ENCODE measurements at places on chromosomes 7 and 10.

DNA sequence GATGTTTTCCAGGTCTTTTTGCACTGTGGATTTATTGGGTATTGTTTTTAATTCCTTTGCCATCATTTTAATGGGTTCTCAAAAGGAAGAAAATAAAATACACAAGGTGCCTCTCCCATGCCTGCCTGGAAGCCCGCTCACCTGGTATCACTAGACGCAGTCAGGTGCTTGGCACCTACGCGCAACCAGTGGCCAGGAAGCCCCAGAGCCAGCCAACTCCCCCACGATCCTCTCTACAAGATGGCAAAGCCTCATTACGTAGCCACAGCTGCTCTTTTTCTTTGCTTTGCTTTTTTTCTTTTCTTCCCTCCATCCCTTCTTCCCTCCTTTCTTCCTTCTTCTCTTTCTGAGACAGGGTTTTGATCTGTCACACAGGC, 34.3 kb downstream of the BAIAP2L1 start:
- DNase-seq: no peak

GRCh38 chr7:128792471-128793180, 858 bp downstream of the CCDC136 start:
- DNase-seq: no peak

DNA sequence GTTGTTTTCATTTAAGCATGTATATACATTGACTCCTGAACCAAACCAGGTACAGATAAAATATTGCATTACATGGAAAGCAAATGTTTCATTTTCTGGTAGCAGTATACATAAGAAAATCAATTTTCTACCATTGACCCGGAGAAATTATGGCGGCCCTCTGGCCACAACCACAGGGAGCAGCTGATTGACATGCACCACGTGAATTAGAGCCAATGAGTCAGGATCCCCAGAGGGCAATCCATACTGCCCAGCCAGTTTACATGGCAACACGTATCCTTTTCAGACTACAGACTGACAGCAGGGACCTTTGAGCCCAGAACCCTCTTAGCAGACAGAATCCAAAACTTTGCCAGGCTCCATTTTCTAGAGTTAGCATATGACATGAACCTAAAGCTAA, 272.2 kb upstream of the NEBL start:
- DNase-seq: no peak

DNA sequence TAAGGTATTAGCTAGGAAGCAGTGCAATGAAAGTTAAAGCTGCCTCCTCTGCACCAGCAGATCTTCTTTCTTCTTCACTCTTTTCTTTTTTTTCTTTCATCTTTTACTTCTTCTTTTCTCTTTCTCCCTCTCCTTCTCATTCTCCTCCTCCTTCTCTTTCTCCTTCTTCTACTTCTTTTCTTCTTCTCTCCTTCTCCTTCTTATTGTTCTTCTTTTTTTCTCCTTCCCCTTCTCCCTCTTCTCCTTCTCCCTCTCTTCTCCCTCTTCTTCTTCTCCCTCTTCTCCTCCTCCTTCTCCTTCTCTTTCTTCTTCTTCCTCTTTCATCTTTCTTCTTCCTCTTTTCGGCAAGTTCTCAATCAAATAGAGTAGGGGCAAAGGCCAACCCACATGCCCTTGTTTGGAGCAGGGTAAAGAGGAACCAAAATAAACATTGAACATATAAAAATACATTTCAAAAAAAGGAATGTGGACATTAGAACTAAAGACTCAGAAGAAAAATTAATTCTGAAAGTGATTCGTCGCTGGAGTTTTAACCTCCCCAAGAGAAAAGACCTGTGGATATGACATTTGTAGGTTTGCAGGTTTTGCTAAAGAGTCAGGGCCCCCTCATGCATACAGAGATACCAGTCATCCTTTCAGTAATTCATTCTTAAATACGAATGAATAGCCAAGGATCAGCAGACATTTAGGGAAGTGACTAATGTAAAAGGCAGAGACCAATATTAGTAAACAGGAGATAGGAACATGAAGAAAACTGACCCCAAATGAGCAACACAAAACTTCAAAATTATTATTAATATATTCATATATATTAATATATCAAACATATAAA, 93.0 kb upstream of the RSU1 start:
- DNase-seq: no peak

GRCh38 chr7:22364900-22365299, 7.9 kb upstream of the RAPGEF5 start:
- DNase-seq: no peak

DNA sequence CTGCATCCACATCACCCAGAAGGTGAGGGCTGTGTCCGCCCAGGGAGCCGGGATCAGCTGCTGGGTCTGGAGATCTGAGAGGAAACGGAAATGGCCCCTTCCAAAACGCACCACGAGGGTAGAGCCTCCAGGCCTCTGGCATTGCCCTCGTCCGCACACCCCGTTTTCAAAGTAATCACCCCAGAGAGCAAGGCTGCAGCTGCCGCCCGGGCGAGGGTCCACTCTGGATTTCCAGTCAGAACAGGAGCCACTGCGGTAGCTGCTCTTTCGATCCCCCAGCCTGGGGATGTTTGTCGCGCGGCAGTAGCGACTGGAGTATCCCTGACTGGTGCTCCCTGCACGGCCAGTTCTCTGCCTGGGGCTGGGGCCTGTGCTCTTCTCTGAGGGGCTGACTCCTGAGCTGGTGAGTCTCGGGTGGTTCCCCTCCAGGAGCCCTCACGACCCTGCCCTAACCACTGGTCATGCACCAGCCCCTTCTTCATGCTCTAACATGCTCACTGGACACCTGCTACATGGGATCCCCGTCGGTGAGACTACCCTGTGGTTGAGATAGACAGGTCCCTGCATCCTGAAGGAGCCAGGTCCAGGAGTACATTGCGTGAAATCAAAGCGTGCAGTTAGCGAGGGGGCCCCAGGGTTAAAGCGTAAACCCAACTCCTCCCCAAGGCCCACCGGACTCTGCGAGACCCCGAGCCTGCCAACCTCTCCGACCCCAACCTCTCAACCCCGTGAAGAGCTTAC, 99.2 kb downstream of the FOXL3 start:
- DNase-seq: no peak

DNA sequence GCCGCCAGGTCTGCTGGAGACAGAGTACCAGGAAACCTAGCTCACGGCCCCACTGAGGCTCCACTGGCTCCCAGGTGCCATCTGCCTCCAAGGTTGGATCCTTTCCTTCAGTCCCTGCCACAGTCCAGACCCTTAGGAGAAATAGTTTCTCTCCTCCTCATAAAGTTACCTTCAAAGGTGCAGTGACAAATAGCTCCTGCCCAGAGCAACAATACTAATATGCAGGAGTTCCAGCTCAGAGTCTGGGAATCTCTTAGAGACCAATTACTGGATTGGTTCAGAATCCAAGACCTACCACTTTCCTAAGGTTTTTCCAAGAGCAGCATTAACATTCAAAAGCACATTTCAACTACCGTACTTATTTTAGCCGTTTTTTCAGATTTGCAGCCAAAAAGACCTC, 41.0 kb upstream of the ADAM12 start:
- DNase-seq: no peak

DNA sequence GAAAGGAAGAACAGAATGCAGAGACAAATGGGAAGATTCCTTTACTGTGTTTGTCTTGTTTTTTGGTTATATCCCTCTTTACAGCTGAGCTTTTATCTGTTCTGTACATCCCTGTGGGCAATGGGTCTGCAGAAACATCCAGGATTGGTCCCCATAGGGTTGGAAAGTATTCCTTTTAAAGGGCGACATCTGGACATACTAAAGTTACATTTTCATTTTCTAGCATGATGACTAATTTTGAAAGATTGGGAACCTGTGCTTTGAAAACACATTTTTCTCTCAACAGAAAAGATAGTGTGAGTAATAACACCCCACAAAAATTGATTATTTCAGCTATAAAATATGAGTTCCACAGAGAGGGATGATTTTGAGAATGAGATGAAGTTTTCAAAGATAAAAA, 435.8 kb downstream of the GPAM start:
- DNase-seq: no peak

GRCh38 chr10:121450247-121450646, 148.0 kb downstream of the FGFR2 start:
- DNase-seq: no peak

DNA sequence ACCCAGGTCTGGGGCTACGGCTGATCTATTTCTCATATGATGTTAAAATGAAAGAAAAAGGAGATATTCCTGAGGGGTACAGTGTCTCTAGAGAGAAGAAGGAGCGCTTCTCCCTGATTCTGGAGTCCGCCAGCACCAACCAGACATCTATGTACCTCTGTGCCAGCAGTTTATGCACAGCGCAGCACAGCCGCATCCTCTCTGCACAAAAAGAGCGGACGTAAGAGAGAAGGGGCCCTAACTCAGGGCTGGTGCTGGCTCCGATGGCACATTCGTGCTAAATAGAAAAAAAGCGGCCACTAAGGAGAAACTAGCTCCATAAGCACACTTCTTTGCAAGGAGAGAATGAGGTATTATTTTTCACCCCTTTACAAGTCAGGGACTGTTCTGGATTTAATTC, 28.3 kb upstream of the PRSS1 start:
- DNase-seq: no peak

DNA sequence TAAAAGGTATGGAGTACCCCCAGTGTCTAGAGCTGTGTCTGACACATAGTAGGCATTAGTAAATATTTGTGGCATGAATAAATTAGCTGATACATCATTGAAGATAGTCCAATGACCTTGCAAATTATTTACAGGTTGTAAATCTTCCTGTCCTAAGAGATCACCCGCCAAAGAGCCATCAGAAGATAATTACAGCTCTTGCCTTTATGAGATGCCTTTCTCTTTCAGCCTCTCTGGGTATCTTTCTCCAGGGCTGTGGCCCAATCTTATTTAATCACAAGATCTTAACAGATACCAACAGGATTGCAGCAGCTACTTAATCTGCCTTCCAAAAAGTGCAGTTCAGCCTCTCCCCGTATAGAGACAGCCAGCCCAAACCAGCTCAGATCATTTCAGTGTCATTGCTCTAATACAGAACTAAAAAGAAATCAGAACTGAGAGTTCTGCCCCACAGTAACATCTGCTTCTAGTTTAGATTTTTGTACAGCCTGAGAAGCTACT, 41.5 kb downstream of the MYOF start:
- no peak for DNase-seq

DNA sequence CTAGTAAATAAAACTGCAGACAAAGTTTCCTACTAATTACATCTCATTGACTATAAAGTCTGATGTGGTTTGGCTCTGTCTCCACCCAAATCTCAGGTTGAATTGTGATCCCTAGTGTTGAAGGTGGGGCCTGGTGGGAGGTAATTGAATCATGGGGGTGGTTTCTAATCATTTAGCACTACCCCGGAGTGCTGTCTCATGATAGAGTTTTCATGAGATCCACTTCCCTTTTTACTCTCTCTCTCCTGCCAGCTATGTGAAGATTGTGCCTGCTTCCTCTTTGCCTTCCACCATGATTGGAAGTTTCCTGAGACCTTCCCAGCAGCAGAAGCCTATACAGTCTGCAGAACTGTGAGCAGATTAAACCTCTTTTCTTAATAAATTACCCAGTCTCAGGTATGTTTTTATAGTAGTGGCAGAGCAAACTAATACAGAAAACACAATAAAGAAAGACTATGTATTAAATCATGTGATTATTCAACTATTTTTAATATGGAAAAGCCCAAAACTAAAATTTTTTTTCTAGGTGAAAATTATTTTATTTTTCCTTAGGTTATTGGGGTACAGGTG, 232.1 kb downstream of the FZD1 start:
- no peak for DNase-seq

- DNase-seq: no peak
These were observed 5.8 kb downstream of the PSMA2 start for GRCh38 chr7:42926204-42926603.

- no peak for DNase-seq
These were observed 244.3 kb upstream of the KCND2 start for GRCh38 chr7:120028636-120029035.

- DNase-seq: no peak
These were observed 12.5 kb downstream of the PROSER2 start for GRCh38 chr10:11835704-11836103.

DNA sequence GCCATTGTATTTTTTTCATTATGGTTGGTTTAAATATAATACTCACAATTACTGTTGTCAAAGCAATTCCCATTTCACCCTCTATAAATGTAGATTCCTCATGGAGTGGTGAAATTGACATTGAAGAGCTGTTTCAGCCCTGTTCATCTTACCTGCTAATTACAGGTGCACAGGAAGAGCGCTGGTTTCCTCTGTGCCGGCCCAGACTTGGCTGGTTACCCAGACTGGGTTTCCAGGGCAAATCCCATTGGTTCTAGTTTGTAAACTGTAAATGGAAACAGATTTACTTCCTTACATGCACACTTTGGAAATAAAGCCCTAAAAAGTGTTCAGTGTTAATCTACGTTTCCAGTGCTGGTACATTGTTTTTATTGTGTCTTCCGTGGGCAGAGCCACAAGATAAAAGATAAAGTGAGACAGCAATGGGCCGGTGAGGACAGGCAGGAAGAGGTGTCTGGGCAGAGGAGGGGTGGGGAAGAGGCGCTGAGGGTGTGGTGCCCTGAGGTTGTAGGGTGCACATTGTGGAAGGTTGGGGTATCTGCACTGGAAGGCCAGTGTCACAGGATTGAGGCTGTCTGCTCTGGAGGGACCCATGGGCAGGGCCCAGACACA, 71.6 kb upstream of the ZPBP start:
- no peak for DNase-seq

- DNase-seq: no peak
These were observed 21.5 kb upstream of the ZNF800 start for GRCh38 chr7:127413962-127414361.

GRCh38 chr10:58023341-58024073, 244.2 kb downstream of the IPMK start:
- no peak for DNase-seq

DNA sequence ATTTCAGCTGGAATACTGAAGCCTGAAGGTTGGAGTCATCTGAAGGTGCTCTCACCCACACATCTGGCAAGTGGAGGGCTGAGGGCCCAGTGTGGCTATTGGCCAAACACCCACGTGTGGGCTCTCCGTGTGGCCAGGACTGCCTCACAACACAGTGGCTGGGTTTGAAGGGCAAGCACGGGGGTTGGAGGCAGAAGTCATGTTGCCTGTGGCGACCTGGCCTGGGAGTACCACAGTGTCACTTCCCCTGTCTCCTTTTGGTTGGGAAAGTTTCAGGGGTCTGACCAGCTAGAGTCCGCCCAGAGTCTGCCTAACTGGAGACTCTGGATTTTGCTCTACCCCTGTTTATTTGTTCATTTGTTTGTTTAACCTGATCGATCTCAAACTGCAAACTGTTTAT, 169.5 kb downstream of the DNAJB6 start:
- DNase-seq: no peak
